ENCODE measurements at places on chromosomes 4 and X.

DNA sequence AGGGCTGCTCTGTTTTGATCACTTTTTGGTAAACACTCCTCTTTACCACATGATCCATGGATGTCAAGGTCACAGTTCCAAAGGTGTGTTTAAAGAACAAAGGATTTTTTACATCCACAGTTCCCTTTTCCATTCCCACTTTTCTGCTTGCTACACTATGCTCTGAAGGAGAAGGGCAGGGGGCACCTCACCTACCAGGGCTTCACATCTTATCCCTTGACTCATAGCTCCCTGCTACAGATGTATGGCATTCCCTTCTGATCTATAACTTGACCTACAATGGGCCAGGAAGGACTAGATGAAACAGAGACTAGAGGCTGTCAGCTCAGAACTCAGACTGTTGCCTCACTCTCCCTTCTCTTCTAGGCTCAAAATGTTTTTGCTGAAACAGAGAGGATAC is 233.1 kb upstream of the RPS6KA3 start:
- DNase-seq: no peak

- DNase-seq: no peak
These were observed 99.6 kb upstream of the STS start for GRCh38 chrX:7047951-7048350.

DNA sequence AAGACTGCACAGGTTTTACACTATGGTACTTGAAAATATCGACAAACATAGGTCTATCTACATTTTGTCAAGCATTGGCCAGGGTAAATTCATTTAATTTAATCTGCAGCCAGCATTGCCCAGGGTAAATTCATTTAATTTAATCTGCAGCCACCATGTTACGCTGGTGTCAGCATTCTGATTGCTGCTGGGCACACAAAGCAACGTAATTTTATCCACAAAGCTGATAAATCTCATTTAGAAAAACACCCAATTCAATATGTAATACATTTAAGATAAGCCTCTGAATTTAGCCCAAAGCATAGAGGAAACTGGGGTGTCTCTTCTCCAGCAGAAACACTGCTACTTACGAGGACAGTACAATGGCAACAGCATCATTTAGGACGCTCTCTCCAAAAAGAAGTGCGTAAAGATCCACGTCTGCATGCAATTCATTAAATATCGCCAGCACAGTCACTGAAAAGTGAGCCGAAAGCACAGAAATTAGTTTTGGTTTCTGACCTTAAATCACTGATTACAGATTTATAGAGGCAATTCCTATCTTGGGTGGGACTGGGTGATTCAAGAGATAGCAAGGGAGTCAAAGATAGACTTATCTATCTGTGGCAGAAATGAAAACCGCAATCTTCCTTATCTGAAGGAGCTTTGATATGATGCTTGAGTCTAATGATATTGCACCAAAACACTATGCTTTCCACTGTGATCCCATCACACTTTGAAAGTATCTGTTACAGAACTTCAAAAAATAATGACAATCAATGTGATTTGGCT is 88.8 kb downstream of the CHST7 start:
- no peak for DNase-seq

GRCh38 chr4:62543002-62543401 is 1342.9 kb downstream of the ADGRL3 start:
- no peak for DNase-seq

- DNase-seq: no peak
These were observed 798.7 kb downstream of the PCDH7 start for GRCh38 chr4:31518796-31519250.

- DNase-seq: no peak
These were observed 21.5 kb downstream of the ARSJ start for GRCh38 chr4:113957956-113958355.

DNA sequence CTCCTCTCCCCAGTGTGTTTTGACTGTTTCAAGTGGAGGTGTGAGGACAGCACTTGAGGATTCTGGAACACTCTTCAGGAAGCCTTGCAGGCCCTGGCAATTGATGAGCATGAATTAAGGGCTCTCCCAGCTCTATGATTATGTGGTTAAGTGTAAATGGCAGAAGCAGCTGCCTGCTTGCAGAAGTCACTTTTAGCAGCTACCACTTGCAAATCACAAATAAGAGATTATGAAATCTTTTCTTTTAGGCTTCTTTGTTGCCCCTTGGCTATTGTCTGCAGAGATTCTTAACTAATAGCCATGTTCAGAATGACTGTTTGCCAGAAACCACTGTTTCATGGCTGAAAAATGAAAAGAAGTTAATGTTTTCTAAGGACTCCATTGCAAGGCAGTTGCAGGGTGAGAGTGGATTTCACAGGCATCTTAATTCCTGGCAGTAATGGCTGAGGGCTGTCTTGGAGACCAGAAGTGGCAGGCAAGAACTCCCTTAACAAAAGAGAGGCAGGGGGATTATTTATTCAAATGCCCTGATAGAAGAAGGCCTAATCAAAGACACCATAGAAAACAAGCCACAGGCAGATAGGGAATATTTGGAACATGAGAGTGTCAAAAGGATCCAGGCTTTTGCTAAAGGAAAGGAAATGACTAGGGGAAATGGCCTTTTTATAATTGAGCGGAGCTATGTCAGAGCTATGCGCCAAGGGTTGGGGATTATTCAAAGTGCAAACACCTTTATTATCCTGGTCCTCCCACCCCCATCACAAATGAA is 8.3 kb upstream of the HOPX start:
- DNase-seq: no peak

DNA sequence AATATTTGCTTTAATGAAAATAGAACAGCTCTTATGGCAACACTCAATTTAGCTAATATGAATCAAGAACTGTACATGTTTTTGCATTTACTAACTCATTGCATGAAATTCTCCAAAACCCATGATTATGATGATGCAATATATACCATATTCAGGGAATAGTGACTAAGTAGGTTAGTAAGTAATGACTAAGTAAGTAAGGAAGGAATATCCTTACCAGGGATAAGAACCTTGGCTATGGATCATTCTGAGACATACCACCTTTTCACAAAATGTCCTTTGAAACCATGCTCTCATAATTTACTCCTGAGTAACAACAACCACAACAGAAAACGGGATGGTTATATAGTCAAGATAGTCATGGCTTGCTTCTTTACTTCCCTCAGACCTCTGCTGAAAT is 1513.0 kb downstream of the STIM2 start:
- no peak for DNase-seq

- DNase-seq: peak; percentile 16
These were observed 223.0 kb upstream of the GATB start for GRCh38 chr4:151983854-151984253.

GRCh38 chr4:65646136-65646535 is 24.2 kb downstream of the EPHA5 start:
- no peak for DNase-seq

GRCh38 chr4:2991243-2991642 is 27.9 kb downstream of the GRK4 start:
- no peak for DNase-seq

DNA sequence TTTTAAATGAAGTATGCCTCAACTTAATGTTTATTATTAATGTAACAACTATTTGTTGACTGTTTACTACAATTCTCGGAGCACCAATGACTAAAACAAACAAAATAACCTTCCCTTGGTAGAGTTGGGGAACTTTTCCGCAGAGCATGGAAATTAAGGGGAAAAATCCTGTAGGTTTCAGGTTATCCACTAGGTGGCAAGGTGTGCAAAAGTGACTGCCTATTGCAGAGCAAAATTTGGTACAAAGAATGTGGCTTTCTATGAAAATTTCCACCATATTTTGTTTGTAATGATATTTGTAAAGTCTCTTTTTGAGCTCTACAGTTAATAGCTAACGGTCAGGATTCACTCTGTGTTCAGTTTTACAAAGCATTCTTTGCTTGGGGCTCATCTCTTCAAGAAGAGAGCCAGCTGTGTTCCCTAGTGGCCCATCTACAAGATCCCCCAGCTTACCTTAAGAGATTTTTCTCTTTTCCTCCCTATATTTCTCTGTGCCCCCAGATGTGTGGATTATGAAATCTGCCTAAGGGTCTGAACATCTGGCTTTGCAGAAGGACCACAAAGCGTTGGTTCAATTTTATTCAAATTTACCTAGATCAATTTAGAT is 61.1 kb downstream of the FBXO8 start:
- DNase-seq: no peak

GRCh38 chrX:27583976-27584375 is 6.2 kb upstream of the DCAF8L2 start:
- no peak for DNase-seq

DNA sequence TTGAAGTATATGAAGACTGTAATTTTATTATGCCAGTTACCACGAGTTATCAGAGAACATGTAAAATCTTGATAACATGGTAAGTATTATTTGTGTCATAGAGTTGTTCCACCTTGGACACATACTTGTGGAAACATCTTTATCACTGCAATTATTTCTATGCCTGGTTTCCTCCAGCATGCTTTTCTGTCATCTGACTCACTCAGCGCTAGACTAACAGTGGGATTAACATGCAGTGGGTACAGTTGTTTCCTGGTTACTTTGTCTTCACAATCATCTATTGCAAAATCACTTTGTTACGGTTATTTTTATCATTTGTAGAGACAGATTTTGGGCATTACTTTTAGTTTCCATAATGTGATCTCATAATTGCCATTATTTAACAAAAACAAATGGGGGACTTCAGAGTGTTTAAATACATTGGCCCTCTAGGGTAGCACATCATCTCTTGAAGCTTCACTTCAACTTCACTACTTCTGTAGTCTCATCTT is at the start of gene STATH:
TSS of gene STATH (plus strand) at position 441 of the 491 bp plus-strand sequence. CDS start 2,472 bp downstream, outside the sequence.
- DNase-seq: no peak

DNA sequence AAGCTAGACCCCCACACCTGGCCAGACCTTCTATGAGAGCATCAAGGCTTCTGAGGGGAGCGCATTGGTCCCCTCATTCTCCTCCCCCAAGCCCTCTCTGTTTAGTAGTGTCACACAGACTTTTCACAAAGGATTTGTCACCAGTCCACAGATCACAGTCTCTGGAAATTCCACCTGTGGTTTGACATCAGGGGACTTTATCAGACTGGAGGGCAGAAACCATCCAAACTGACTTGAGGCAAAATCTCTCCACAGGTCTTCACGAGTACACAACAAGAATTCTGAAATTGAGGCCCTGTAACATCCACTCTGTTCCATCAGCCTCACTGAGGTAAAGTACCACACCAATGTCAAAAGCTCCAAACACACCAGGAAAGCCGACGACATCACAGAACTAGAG is 112.5 kb downstream of the SH3KBP1 start:
- DNase-seq: no peak

- DNase-seq: no peak
These were observed 6.8 kb downstream of the PTCHD1 start for GRCh38 chrX:23341452-23341851.

- DNase-seq: no peak
These were observed 52.2 kb upstream of the ADGRG2 start for GRCh38 chrX:19174401-19175025.

- no peak for DNase-seq
These were observed 15.7 kb downstream of the PRKX start for GRCh38 chrX:3697701-3698279.

- no peak for DNase-seq
These were observed 32.4 kb downstream of the PRDX4 start for GRCh38 chrX:23699636-23700194.

- no peak for DNase-seq
These were observed 130.6 kb upstream of the PITX2 start for GRCh38 chr4:110753466-110753865.

DNA sequence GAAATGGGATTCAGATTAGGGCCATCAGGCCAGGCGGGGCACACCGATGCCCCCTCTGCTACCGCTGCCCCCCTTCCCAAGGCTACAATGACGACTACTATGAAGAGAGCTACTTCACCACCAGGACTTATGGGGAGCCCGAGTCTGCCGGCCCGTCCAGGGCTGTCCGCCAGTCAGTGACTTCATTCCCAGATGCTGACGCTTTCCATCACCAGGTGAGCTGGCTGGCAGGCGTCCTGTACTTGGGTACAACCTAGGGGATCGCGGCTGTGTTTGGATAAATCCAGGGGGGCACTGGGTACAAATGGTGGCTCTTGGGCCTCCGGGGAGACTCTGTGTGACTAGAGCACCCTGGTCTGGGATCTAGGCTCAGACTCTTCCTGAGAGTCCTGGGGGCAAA is 1.1 kb downstream of the EMD start:
- no peak for DNase-seq

DNA sequence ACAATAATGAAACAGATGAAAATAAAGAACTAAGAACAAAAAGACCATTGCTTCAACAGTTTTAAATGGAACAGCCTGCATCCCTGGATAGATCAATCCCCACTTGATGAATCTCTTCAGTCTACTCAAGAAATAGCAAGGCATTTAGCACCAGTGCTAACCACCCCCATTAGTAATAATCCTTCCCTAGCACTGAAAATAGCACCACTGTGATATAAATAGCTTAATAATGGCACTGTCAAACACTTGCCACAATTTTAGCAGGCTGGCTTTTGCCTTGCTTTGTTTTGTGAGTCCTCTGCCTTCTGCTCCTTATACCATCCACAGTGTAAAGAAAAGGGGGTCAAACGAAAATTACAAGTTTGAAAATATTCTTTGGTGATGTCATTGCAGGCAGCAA is 17.4 kb downstream of the DCX start:
- no peak for DNase-seq

GRCh38 chr4:125750828-125751466 is 436.2 kb downstream of the FAT4 start:
- no peak for DNase-seq

GRCh38 chr4:13007802-13008470 is 476.2 kb downstream of the RAB28 start:
- DNase-seq: no peak

DNA sequence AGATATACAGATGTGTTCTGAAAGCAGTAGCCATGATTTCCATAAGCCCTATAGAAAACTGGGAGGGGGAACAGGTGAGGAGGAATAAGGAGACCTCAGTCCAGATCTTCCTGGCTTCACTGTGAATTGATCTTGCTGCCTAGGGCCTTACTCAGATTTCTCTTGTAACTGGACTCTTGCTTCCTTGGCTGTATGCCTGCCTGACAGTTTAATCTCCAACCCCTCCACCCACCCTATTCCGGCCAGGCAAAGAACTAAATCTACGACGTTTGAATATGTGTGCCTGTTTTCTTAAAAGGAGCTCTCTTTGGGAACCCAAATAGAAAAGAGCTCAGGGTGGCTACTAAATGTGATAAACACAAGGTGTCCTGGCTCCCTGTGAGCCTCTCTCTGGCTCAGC is 173.0 kb downstream of the GPC3 start:
- DNase-seq: no peak

GRCh38 chr4:141098163-141098562 is 35.1 kb downstream of the RNF150 start:
- no peak for DNase-seq

- DNase-seq: no peak
These were observed 76.2 kb downstream of the MTMR1 start for GRCh38 chrX:150769408-150769807.

GRCh38 chr4:165971446-165971845 is 98.4 kb downstream of the TLL1 start:
- no peak for DNase-seq

GRCh38 chr4:108224611-108225053 is 55.9 kb upstream of the LEF1 start:
- no peak for DNase-seq

GRCh38 chrX:13666836-13667235 is 13.9 kb downstream of the TCEANC start:
- DNase-seq: no peak

All from SHP77 treated with DMSO at 0.1 percent for 48 hours (cell line).